ENCODE measurements at places on chromosomes 1 and 21. TPM values are rescaled to one million over a fixed set of nuclear protein-coding genes. Genes with fewer than 3 reads are reported as not detected.

Gene FMO4
- total RNA-seq: 3.9 TPM

Gene ST6GALNAC5
- 35.9 TPM for total RNA-seq

DNA sequence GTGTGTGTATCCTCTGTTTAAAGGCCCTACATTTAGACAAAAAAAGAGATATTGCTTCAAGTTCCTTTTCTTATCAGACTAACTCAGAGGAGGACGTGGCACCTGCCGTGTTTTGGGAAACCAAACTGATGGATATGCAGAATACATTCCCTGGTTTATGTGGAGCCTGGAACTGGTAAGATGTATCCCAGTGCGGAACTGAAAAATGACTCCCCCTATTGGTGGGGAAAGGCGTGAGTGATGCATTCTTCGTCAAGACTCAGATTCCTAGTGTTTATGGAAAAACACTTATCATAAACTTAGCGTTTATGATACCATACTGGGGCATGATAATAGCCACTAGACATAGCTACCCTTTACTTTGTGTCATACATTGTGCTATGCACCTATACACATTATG is 154.2 kb downstream of the ZNF326 start:
- DNase-seq: no peak

Gene CNIH3
- total RNA-seq: 2.5 TPM

Gene AMY1A
- not detected for total RNA-seq
